NCI-H524 (cell line): ENCODE measurements at places on chromosomes 12 and 14.

- no peak for DNase-seq
Observed at GRCh38 chr12:22101749-22102243, 55.8 kb downstream of the CMAS start.

GRCh38 chr14:23521785-23522640 is 29.6 kb downstream of the ZFHX2 start:
- DNase-seq: no peak

- no peak for DNase-seq
Observed at GRCh38 chr12:51200806-51201205, 17.1 kb downstream of the POU6F1 start.

- peak; percentile 66 for DNase-seq
Observed at GRCh38 chr14:75979071-75979571, 2.7 kb downstream of the TGFB3 start.

DNA sequence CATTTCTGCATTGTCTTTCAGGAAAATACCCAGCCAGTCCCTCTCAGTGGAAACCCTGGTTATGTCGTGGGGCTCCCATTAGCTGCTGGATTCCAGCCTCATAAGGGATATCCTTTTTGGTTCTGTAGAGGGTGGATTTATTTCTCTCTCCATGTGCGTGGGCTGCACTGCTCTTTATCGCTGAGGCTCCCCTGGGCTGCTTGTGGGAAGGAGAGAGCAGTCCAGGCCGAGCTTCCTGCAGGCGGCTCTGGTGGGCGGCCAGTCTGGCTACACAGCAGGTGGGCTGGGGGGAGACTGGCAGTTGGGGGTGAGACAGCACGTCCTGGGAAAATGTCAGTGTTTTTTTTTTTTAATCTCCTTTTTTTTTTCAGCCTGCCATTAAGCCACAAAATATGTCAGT is 27.6 kb downstream of the TCTN1 start:
- peak; percentile 16 for DNase-seq

- peak; percentile 76 for DNase-seq
Observed at GRCh38 chr12:109518820-109519665, 41.6 kb downstream of the UBE3B start.

DNA sequence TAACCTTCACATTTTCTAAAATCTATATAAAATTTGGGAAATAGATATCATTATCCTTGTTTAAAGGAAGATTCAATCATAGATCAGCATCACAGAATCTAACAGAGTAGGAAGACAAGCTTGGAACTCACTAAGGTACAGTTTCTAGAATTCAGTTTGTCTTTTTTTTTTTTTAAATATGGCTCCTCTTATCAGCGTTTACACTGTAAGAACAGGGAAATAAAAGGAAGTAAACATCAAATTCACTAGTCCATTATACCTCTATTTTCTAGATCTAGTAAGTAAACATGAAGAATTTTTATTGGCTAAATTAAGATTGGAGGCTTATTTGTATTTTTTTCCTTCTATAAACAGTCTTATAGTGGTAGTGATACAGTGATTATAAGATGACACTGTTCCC is 144.9 kb downstream of the LRIG3 start:
- DNase-seq: no peak

DNA sequence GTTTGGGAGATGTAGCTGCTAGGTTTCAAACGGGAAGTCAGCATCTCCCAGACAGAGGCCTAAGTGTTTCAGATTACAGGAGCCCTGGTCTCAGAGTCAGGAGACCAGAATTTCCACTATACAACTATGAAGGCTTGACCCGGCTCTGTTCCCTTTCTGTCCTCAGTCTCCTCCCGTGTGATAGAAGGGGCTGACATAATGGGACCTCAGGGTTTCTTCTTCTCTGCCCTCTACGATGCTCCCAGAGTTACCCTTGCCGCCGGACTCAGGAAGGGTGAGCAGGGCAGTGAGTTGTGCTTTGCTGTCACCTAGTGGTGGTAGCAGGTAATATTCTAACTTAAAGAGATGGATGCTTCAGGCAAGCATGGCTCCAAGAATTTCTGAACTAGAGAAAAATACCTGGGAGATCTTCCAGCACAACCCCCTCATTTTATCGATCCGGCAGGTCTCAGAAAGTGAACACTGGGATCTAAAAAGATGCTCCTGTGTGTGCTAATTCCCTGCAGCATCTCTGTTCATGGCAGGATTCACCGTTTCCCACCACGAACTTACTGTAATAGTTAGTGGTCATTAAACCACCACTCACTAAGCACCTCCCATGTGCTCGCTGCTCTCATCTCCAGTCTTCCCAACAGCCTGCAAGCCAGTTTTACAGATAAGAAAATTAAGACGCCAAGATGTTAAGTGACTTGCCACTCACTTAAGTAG is 84.4 kb downstream of the VWF start:
- DNase-seq: peak; percentile 14

- no peak for DNase-seq
Observed at GRCh38 chr14:69468949-69469348, 15.6 kb upstream of the PLEKHD1 start.

DNA sequence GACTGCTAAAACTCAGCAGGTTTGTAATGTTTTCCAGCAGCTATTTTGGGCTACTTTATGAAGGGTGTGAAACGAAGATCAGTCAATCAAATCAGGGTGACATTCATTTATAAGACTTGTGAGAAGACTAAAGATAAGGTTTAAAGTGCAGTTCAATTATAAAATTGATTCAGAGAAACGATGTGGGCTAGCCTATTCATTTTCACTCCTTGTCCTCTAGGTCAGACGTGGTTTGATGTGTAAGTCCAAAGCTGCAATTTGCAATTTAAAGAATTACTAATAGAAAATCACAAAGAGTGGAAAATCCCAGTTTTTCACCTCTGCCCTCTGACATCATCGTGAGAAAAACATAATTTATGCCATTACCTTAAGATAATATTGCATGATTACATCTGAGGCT is 243.5 kb upstream of the NOVA1 start:
- DNase-seq: no peak
